AG08396 (cell line): ENCODE measurements at places on chromosomes 7 and 10.

- DNase-seq: peak; percentile 57
These were observed 179.2 kb upstream of the BET1 start for GRCh38 chr7:94183289-94183749.

- no peak for DNase-seq
These were observed 27.3 kb downstream of the MDFIC start for GRCh38 chr7:114949231-114949630.

DNA sequence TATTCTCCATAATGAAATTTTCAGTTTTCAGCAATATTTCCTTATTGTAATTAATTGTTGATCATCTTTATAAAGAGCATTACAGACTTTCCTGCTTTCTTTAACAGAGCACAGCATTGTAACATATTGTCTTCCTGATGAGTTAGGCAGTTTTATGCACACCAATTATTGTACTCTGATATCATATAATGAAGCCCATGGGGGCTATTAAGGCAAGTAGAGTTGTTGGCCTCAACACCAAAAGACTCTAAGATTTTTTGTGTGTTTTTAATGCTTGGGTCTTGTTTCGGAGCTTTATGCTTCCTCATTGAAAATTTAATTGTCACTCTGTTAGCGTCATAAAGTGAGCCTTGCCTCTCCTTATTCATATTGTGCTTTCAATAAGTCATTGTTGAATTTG lies 49.2 kb upstream of the ARID5B start:
- no peak for DNase-seq

DNA sequence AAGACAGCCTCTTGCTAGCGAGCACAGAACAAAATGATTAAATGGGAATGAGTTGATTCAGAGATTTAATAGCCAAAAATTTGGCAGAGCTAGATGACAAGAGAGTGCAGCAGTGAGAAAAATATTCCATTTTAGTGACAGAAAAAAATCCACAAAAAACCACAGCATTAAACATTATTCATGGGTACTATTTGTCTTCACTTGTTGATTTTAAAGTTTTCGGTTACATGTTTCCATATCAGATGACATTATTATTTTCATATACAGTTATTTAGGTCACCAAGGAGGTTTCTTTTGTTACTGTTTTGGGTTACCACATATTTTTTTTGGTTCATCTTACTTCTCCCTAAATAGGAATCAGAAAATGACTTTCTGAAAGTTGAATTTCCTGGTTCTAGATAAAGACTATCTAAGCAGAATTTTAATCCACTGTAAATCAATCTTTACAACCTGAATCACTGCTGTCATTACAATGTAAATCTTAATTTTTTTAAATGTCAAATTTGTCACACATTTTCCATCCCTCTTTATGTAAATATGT lies 87.9 kb downstream of the SVIL start:
- no peak for DNase-seq

- no peak for DNase-seq
These were observed 138.3 kb upstream of the HABP2 start for GRCh38 chr10:113414543-113414942.

DNA sequence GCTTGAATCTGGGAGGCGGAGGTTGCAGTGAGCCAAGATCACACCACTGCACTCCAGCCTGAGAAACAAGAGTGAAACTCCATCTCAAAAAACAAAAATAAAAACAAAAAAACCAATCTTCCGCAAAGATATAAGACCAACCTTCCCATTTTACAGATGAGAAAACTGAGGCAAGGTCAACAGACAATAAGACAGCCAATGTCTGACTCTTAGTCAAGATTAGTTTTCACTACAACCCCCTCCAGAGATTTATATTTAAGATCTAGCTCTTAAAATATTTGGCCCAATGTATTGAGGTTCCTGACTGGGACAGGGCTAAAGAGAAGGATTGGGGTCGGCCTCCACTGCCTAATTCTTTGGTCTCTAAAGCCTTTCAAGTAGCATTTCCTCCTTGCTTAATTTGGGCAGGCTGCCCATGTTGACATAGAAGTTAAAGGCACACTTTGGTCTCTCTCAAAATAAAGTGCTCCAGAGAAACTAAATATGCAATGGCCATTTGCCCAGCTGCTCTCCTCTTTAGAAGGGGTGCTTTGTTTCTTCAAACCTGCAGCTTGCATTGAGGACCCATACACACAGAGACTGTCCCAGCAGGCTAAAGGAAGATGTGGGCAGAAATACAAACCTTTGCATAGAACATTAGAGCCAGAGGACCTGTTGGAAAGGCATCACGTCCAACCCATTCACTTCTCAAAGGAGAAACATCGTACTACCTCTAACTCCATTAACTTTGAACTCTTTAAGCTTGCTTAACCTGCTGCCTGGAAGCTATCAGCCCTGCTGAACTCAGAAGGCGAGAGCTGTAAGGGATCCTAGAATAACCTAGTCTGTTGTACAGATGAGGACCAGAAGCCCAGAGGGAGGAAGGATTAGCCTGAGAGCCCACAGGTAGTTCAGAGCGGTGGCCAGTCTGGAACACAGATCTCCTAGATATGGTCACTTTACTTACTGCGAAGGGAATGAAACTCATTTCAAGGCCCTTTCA lies 3.9 kb downstream of the TECTB start:
- no peak for DNase-seq

GRCh38 chr7:45295222-45295621 lies 137.6 kb downstream of the RAMP3 start:
- no peak for DNase-seq

DNA sequence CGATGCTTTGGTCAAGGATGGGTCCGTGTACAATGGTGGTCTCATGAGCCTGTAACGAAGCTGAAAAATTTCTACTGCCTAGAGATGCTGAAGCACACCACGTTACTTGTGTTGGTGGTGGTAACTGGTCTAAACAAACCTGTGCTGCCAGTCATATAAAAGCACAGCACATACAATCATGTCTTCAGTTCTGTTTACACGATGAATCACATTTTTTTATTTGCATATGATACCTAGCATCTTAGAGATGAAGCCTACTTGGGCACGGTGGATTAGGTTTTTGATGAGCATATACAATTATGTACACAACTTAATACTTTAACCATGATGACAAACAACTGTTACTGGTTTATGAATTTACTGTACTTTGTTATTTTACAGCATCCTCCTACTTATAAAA lies 201.0 kb downstream of the ZMYND11 start:
- no peak for DNase-seq

DNA sequence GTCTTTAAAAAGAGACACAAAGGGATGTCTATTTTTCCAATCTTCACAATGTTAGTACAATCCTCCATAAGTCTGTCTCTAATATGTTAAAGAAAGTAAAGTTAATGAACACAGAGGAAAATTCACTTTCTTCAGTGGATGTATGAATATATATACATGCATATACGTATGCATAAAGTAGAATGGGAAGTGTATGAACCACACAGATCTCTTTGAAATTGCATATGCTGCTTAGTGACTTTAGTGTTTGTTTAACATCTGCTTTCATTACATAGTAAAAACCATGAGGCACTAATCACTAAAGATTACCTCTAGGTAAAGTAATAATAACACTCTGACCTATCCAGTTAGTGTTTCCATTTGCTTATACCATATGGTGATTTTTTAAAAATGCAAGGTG lies 451.2 kb downstream of the SEMA3D start:
- no peak for DNase-seq

DNA sequence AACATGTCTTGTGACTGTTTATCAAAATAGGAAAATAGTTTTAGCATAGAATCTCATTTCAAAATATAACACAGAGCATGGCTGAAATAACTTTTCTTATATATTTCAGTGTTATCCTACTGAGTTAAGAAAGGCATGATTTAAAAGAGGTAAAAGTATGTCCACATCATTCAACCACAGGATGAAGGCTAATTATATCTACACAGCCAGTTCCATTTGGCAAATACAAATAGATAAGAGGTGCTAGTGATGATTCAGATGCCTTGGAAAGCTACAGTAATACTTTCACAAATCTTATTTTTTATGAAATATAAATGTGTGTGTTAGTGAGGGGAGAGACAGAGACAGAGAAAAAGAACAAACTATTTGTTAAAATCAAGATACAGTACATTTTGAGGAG lies 42.9 kb upstream of the PCDH15 start:
- DNase-seq: no peak

- no peak for DNase-seq
These were observed 22.7 kb upstream of the SLC35B4 start for GRCh38 chr7:134339475-134339874.

- DNase-seq: no peak
These were observed 129.8 kb downstream of the FRMD4A start for GRCh38 chr10:14200698-14201544.

- DNase-seq: peak; percentile 55
These were observed 42.8 kb upstream of the ZNF32 start for GRCh38 chr10:43691485-43691884.

GRCh38 chr10:3006093-3006492 lies 61.3 kb upstream of the PFKP start:
- DNase-seq: no peak

DNA sequence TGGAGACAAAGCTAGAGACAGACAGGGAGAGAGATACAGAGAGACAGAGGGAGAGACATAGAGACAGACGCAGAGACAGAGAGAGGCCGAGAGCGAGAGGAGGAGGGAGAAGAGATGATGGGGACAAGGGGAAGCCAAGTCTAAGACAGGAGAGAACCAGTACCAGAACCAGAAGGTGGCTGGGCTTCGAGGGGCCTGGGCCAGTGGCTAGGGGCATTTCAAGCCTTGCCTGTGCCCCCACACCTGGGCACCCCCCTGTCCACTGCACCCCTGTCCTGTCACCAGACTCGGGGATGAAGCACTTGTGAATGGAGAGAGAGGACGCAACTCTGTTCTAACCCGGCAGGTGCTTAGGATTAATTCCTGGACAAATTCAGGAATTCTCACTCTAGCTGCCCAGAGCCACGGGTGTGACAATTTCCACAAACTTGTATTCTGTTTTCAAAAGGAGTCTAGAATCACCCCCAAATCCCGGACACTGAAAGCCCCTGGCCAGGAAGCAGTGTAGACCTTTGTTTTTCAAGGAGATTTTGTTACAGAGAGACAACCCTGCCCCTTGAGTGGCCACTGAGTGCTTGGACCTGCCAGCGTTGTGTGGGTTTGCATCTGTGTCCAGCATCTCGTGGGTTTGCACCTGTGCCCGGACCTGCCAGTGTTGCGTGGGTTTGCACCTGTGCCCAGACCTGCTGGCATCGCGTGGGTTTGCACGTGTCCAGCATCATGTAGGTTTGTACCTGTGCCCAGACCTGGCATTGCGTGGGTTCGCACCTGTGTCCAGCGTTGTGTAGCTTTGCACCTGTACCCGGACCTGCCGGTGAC lies 157.3 kb downstream of the WDR37 start:
- DNase-seq: no peak

DNA sequence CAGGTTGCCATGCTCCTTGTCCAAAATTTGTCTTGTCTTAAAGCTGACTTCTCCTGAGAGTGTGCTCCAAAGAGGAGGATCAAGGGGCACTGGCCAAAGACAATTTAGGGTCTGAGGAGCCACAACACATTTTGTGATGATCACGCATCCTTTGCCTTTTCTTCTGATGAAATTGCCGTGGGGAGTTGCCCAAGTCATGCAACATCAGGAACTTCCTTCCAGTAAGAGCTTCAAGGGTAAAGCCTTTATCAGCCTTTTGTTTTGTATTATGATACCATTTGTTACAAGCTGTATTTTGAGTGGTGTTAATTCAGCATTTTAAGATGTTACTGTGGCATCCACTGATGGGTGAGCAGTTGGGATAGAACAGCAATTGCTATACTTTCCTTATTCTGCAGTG lies 131.2 kb upstream of the MKI67 start:
- no peak for DNase-seq

- peak; percentile 82 for DNase-seq
These were observed 15.9 kb downstream of the PTPRE start for GRCh38 chr10:127922675-127923366.

DNA sequence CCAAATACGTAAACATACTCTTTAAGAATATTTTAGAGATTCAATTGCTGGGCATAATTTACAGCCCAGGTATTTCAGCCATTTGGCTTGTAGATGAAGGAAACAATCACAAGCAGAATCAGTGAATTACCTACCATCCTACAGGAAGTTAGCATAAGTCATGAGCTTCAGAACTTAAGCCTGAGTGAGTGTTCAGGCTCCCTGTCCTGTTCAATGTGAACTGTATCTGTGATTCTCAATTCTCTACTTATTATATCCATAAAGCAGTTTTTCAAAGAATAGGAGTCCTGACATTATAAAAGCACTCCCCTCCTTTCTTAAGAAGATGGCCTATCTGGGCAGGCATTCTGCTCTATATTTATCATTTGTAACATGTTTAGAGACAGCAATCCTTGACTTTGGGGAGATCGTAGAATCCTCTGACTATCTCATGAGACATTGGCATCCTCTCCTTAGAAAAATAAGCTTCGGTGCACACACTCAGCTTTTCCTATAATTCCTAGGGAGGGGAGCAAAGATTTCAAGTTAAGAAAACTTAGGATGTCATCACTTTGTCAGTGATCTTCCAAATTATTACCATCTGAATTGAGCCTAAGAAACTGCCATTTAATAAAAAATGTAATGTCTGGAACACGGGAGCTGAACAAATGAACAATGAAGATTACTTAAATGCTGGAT lies 645.2 kb upstream of the IGFBP3 start:
- DNase-seq: no peak

DNA sequence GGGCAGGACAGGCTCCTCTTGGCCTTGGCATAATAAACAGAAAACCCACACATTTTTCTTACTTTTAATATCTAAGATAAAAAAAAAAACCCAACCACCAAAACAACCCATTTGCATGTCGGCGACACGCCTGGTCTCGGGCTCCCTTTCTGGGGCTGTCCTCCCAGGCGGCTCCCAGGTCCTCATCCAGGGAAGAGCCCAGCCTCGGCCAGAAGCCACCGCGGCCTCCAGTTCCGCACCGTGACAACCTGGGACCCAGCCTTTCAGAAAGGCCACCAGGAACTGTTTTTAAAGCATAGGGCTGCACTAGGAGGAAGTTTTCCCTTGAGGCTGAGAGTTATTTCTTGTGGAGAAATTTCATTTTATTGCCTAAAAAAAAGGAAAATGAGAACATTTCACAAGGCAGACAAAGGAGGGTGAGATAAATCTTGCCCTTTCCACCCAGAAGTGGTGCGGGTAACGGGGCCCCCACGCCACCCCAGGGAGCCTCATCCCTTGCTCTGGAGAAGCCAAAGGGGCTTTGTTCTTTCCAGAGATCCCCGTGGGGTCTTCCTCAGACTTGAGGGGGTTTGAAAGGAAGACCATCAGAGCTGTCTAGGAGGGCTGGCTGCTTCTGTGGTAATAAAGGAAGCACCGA lies 39.2 kb upstream of the MKRN1 start:
- no peak for DNase-seq

DNA sequence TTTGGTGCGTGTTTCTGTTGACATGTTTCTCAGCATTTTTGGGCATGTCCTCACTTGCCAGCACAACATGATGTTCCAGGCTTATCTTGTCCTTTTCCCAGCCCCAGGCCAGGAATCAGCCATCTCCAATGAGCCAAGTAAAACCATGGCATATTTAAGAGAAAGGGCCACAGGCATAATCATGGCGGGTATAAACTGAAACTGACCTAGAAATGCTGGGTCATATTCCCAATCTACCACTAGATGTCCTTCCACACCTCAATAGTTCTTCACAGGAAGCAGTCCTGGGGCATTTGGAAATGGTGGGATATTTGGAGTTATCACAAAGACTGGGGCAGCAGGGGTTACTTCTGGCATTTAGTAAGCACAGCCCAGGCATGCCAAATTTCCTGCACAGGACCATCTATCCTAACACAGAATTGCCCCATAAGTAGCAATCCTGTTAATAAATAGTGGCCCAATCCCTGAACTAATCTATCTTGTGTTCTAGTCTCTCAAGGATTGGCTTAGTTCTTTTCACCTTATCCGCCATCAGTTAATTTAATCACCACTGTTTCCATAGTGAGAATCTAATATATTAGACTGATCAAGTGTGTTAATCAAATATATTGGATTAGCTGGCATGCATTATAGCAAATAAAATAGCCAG lies 101.6 kb downstream of the NPSR1 start:
- peak; percentile 7 for DNase-seq
